Renal cortex interstitium (tissue), 15 donors: ENCODE measurements at places on chromosomes 13 and 19. TPM values are rescaled to one million over a fixed set of nuclear protein-coding genes. Genes with fewer than 3 reads are reported as not detected.

The ERF gene
- 74.2 TPM for polyA plus RNA-seq

The PSG7 gene
- not detected for polyA plus RNA-seq

The GJB2 gene
- polyA plus RNA-seq: 3.8 TPM

The STRN4 gene
- polyA plus RNA-seq: 91.3 TPM

The IL17D gene
- 10.0 TPM for polyA plus RNA-seq

The FXYD7 gene
- polyA plus RNA-seq: 0.53 TPM

The CASP14 gene
- polyA plus RNA-seq: not detected

The KLK12 gene
- not detected for polyA plus RNA-seq

The ONECUT3 gene
- not detected for polyA plus RNA-seq

The PTH2 gene
- polyA plus RNA-seq: not detected

The SBK2 gene
- 1.4 TPM for polyA plus RNA-seq

The AMER2 gene
- 0.39 TPM for polyA plus RNA-seq

The TLE6 gene
- 8.3 TPM for polyA plus RNA-seq

The ZNF333 gene
- polyA plus RNA-seq: 18.2 TPM

The GRIK5 gene
- polyA plus RNA-seq: 23.2 TPM

The LHB gene
- 0.29 TPM for polyA plus RNA-seq

The CFAP97D2 gene
- polyA plus RNA-seq: not detected

The CCDC8 gene
- 71.4 TPM for polyA plus RNA-seq

The AXL gene
- polyA plus RNA-seq: 31.6 TPM

The CGB3 gene
- polyA plus RNA-seq: not detected

The SAFB gene
- polyA plus RNA-seq: 154 TPM

The RAB4B gene
- 13.5 TPM for polyA plus RNA-seq

The SYNE4 gene
- polyA plus RNA-seq: 11.8 TPM

The HPN gene
- 88.8 TPM for polyA plus RNA-seq

The ANKLE1 gene
- polyA plus RNA-seq: 1.7 TPM

The PGLYRP2 gene
- 0.08 TPM for polyA plus RNA-seq

The DCT gene
- polyA plus RNA-seq: 0.27 TPM

The KCNN4 gene
- 1.2 TPM for polyA plus RNA-seq
